ENCODE measurements at places on chromosomes 7 and 10.

- no peak for DNase-seq
Observed at GRCh38 chr7:22485189-22485588, 14.8 kb downstream of the STEAP1B start.

DNA sequence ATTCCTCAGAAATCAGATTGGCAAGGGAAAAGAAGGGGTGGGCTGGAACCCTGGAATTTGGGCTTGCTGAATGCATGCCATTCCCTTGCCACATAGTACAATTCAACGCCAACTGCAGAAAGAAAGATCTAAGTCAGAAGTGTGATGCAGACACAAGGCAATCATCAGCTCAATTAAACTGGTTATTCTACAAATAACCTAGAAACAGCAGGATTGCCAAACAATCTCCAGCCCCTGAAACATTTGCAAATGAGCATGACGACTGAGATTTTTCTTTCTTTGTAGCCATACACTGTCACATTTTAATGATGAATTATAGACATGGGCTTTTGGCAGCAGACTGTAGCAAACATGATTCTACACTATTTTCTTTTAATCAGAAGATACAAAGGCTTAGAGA lies 16.5 kb upstream of the CREB5 start:
- DNase-seq: no peak

DNA sequence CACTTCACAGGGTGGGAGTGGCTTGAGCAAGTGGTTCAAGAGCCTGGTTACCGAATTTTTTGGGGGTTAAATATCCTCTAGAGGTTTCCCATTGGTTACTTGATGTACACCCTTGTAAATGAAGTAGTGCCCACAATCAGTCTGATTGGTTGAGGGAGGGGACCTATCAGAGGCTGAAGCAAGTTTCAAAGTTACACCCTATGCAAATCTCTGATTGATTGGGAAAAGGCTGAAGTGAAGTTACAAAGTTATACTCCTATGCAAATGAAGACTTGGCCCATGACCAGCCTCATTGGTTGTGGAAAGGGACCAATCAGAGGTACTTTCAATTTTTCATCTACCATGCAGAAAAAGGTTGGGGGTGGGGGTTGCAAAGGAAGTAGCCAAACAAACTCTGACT lies 34.7 kb downstream of the UBE2D4 start:
- no peak for DNase-seq

DNA sequence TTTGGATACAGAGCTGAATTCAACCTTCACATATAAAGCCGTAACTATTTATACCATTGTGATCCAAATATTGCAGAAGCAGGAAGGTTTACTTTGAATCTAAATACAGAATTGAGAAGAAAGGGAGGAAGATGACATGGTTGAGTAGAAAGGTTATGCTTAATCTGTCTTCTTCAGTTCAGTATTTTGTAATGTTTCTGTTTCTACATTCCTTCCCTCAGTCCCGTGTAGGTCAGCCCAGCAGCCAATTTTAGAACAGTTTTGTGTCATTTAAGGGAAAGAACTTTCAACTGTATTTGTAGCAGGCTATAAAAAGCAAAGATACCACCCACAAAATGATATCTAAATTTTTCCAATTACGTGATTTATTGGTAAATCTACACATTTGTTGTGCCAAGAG lies 97.4 kb downstream of the CPED1 start:
- DNase-seq: no peak

All from C1 segment of cervical spinal cord (tissue), 14 donors.